NCI-H446 (cell line): ENCODE measurements at places on chromosomes 5 and 9.

DNA sequence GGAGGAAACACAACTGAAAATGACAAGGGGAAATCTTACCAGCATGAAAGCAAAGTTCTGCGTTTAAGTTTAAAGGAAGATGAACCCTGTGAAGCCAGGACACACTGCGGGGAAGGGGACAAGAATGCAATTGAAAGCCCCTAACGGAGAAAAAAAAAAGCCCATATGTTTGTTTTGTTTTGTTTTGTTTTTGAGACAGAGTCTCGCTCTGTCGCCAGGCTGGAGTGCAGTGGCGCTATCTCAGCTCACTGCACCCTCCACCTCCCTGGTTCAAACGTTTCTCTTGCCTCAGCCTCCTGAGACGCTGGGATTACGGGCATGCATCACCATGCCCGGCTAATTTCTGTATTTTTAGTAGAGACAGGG, 2.9 kb downstream of the STK10 start:
- no peak for DNase-seq

DNA sequence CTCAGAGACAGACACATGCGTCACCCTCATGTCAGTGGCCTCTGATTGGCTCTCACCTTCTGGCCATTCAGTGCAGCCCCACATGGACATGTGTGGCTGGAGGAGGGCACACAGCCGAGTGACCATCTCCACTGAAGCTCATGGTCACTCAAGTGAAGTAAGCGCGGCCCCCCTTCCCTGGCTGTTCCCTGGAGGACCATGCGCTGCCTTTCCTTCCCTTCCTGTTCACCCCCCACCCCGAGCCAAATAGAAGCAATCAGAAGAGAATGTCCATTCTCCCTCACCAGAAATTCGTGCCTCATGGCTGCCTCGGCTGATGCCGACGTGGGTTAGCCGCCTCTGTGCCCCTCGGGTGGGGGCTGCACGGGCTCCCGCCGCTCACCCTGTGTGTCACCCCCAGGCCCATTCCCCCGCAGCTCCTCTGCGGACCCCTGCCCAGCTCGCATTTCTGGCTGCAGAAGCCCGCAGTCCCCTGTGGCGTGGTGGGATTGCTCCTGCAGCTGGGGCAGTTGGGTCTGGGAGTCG, 12.5 kb upstream of the COL5A1 start:
- DNase-seq: no peak

- DNase-seq: no peak
Observed at GRCh38 chr5:14739538-14739937, 75.0 kb downstream of the OTULIN start.

GRCh38 chr9:130508218-130508617, 63.5 kb downstream of the ASS1 start:
- no peak for DNase-seq

DNA sequence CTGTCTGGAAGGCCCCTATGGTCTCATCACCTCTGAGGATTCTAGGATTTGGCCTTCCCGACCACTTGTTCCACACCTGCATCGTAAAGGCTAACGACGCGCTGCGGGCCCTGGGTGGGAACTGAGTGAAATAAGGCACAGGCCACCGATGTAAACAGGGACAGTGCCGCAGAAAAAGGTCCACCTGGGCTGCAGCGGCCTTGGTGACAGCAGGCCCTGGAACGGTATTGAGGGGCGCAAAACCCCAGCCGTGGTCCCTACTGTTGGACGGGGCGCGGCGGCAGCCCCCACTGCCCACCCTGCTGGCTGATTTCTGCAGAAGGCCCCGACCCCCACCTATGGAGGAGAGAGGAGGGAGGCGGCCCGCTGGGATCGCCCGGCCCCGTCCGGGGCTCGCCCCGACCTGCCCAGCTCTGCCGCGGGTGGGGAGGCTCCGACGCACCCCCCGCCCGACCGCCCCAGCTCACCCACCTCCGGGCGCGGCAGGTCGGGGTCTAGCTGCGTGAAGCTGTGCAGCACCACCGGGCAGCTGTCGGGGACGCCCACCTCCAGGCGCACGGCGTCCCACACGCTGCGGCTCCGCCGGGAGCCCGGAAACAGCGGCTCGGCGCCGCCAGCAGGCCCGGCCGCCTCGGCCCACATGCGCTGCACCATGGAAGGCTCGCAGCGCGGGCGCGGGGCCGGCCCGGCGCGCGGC, 391 bp downstream of the RALGDS start:
- DNase-seq: peak; percentile 24

- DNase-seq: peak; percentile 36
Observed at GRCh38 chr9:108813951-108814601, 41.7 kb downstream of the ACTL7B start.

GRCh38 chr9:77391834-77392233, 214.5 kb downstream of the VPS13A start:
- DNase-seq: no peak

DNA sequence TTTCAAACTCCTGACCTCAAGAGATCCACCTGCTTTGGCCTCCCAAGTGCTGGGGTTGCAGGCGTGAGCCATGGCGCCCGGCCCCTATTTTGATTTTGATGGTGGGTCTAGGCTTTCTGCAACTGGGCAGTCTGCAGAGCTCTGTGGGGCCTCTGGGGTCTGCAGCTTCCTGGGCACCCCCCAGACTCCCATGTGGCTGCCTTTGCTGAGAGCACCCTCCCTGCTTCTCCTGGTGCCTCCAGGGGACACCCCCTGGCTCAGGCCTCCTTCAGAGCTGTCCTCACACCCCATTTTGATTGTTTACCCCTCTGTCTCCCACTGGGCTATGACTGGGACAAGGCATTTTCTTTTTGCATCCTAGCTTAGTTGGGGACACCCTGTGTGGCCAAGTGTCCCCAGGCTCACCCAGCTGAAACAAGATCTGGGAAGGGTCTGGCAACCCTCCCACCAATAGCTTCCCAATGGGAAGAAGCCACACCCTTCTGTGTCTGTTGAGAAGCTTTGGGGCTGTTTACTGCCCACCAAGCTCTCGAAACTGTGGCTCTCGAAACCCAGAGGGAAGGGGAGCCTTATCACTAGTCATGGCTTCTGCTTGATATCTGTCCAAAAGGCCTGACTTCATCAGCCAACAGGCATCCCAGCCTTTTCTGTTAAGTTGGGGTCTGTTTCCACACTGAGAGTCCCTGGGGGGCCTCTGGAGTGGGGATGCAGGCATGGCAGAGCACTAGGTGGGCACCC, 204.4 kb upstream of the IER5L start:
- no peak for DNase-seq

DNA sequence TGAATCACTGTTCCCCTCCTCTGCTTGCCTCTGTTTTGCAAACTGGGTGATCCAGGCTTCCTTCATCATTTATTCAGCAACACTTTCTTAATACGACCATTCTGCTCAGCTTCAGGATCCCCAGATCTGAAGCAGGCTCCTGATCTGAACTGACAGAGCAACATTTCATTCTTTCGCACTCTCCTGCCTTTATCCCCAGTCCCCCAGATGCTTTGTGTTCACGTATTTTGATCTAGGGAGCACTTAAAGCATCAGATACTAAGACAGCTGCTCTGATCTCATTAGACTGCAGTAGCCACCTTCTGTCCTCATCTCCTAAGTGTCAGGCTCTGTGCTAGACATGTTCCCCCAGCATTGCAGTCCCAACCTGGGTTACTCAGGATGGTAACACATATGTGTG, 158.0 kb downstream of the TRIO start:
- no peak for DNase-seq

DNA sequence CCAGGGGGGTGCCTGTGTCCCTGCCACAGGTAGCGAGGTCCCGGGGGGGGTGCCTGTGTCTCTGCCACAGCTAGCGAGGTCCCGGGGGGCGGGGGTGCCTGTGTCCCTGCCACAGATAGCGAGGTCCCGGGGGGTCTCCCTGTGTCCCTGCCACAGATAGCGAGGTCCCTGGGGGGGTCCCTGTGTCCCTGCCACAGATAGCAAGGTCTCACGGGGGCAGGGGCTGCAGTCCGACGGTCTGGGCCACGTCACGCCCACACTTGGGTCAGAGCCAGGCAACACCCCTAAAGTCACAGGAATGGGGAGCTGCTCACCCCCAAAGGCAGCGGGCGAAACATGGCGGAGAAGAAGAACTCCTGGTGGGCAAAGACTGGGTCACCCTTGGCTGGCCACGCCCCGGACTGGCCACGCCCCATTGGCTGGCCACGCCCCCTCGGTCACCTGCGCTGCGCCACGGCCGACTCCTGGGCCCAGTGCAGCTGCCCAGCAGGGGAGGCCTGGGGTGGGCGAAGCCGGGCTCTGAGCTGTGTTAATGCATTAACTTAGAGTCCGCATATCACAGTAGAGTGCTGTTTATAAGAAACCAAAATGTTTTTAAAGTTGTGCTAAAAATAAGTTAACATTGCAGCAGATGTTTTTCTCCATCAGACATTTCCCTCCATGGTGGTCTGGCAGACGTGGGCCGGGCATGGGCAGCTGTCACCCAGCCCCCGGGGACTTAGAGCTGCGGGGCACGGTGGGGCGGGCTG, 7.0 kb downstream of the NOXA1 start:
- no peak for DNase-seq

DNA sequence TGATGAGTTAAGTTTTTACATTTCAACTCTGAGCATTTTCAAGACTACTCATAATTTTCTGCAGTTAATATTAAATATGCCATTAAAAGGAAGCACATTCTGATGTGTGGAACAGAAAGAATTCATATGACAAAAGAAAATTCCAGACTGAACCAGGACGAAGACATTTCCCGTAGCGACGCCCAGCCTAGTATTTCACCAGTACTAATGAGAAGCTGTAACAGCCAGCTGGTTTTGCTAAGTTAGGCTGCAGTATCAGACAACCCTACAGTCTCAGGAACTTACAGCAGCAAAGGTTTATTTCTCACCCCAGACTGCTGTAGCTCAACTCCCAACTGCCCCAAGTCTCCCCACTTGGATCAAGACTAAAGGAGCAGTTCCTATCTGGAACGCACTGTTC, 91.6 kb downstream of the TMEM174 start:
- DNase-seq: no peak

GRCh38 chr5:150485693-150486401, 22.1 kb upstream of the NDST1 start:
- no peak for DNase-seq

GRCh38 chr5:179533907-179534306, 16.4 kb upstream of the RUFY1 start:
- no peak for DNase-seq

DNA sequence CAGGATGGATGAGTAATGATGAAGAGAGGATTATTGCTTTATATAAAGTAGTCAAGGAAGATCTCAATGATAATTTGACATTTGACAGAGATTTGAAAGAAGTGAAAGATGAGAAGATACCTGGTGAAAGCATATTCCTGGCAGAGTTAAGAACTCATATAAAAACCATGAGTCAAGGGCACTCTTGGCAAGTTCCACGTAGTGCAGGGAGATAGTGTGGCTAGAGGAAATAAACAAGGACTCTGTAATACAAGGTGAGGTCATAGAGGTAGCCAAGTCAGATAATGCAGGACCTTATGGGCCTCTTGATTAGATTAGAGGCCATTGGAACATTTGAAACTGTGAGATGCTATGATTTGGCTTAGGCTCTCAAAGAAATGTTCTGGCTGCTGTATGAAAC, 72.3 kb downstream of the HCN1 start:
- DNase-seq: no peak

- DNase-seq: no peak
Observed at GRCh38 chr5:113167985-113168384, 191.4 kb downstream of the DCP2 start.

- DNase-seq: no peak
Observed at GRCh38 chr9:132430998-132431397, 21.0 kb downstream of the CFAP77 start.

DNA sequence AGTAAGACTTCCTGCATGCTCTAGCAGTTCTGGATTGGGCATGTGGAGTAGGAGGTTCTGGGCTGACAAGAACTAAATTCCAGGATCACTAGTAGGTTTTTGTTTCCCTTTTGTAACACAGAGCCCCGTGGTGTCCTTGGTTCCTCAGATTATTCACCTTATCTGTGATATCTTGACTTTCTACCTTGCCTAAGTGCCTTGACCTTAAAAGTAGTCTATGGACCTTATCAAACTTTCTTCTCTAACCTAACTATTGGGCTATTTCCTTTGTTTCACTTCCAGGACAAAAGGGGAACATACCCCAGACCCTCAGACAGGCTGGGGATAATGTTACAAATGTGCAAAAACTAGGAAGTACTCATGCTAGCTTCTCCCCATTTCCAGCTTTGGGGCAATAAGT, 595.3 kb downstream of the PSAT1 start:
- DNase-seq: no peak

- no peak for DNase-seq
Observed at GRCh38 chr5:8906303-8906967, 639.4 kb downstream of the SEMA5A start.

- no peak for DNase-seq
Observed at GRCh38 chr9:97703437-97704344, 6.6 kb upstream of the XPA start.

- DNase-seq: no peak
Observed at GRCh38 chr5:177540438-177540837, 13.9 kb downstream of the FAM193B start.

GRCh38 chr9:131397100-131397790, 3.4 kb downstream of the PRRC2B start:
- DNase-seq: no peak

DNA sequence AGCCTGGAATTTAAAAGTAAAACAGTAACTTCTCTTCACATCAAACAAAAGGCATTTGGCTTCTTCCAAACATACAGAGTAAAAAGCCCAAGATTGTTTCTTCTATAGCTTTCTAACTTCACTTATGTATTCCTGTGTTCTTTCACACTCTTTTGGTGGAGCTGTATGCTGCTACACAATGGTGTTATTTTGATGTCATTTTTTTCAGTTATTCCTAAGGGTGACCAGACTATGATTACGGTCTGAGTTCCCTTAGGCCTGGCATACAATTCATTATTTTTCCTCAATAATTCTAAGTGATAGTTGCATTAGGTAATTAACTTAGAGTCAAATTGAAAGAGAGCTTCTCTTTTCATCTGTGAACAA, 66.3 kb upstream of the IL7R start:
- no peak for DNase-seq

- no peak for DNase-seq
Observed at GRCh38 chr5:146852089-146852488, 26.5 kb downstream of the PPP2R2B start.

DNA sequence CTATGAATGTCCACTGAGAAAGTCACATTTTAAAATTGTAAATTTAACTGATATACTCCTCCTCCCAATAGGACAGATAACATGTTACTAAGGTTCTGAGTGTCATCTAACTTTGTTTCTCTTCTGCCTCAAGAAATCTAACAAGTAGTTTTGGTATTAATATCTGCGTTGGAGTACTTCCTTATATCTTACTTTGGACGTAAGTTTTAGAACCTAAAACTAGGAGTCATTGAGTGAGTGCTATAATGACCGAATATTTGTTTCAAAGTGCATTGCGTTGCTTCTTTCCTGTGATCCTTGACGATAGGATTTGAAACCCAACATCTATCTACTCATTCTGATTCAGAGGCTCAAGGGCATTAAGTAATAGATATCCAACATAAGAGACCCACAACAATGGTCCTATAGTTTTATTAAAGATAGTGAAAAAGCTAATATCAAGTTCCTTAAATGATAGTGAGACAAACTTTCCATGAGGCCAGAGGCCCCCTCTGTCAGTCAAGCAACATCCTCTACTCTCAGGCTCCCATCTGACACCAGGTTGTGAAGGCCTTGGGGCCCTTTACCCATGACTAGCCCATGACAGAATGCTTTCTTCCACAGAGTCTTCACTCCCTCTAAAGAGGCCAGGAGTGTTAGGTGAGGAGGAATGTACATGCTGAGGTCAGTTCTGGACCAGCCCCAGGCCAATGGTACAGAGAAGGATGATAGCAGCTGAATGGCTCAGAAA, 45.3 kb upstream of the MAP3K1 start:
- DNase-seq: no peak
